ENCODE measurements at places on chromosomes 16 and 17.

DNA sequence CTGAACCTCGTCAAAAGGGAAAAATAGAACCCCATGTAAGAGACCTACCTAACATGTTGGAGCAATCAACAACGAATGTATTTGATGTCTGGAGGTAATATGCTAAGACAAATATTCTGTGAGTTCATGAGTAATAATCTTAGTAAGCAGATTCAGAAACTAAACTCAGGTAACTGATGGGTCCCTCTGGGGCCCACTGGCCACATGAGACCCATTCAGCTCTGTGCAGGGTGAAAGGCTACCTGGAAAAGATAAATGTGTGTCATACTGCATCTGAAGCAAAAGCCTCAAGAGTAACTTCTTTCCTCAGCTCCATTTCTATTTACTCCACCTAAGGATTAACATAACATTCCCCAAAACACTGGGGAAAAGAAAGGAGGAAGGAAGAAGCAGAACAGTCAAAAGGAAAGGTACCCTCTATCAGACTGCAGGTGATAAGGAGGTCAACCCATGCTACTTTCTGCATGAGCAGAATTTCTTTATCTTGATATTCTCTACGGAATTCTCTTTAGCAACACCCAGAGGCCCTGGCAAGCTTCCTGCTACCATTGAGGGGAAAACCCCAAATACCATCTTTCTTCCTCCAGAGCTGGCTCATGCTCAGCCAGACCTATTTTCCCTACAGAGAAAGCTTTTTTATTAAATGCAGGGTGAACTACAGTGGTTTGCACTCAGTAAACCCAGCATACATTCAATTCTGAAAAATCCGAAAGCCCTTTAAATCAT, 37.7 kb upstream of the ABCA6 start:
- DNase-seq: peak; percentile 54

DNA sequence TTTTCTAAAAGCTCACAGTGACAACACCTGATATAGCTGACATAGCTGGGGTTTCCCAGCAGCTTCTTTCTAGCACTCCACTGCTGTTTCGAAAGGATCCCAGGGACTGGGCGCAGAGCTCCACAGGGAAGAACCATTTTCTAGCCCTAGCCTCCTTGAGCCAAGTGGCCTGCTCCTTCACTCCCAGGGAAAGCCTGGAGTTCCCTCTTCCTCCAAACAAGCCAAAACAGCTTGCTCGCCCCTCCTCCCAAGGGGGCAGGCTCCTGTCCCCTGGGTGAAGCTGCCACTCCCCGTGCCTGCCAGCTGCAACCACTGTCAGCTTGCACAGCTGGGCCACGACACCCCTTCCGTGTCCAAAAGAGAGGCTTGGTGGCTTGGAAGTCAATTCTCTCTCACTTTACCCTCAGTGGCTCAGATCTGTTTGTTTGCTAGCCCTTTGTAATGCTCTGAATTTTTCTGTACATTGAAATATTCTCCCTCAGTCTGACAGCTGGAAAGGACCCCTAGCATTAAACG, 59.8 kb downstream of the CYTH1 start:
- DNase-seq: no peak

GRCh38 chr17:77748436-77748835, 210.1 kb upstream of the TNRC6C start:
- DNase-seq: no peak

DNA sequence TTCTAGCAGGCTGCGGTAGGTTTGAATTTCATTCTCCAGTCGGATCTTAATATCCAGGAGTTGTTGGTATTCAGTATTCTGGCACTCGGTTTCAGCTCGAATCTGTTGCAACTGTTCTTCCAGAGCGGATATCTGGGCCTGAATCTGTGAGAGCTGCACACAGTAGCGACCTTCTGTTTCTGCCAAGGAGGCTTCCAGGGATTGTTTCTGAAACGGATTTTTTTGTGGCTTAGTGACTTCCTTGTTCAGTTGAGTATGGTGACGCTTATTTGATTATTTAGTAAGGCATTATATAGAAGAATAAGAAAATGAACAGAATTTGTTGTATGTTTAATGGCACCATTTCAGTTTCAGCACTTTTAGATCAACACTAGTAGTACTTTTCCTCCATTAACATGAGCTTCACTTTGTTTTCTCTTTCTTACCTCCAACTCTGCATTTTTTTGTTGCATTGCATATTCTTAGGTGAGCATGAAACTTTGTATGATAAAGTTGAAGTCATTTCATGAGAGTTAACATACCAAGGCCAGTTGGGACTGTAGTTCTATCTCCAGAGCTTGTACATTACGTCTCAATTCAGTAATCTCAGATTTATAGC, 2.8 kb downstream of the KRT10 start:
- peak; percentile 17 for DNase-seq

DNA sequence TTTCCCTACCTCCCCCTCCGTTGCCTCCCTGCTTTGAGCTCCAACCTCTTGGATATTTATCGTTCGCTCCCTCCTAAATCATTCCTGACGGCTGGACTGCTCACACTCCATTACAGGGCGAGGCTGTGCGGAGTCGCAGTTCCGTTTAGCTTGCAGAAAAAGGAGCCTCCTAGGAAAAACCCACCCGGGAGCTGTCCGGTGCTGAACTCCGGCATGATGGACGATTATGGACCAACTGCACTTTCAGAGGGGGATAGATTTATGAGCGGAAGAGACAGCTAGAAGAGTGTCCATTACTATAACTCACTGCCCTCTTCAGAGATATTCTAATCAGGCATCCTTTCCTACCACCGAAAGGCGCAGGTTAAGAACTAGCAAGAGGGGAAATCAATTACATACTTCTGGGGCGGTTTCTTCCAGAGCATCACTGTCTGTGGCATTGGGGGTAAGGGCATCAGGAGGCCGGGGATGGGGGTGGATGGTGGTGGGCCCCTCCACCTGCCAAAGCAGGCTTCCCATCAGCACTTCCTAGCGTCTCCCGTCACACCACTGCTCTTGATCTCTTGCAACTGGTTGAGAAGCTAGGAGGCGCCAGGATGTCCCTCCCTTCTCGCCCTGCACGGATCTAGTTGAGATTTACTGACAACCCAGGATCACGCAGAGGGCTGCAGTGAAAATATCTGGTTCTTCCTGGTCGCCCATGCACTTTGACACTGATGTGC, 251.2 kb downstream of the ENGASE start:
- DNase-seq: peak; percentile 3

GRCh38 chr16:726438-727290, at the start of the genes CCDC78 and HAGHL:
CCDC78 (minus strand) TSS chr16:726443; CDS start chr16:726367, 76 bp downstream.
HAGHL (plus strand) TSS chr16:727106; CDS start chr16:727510, 404 bp downstream.
- peak; percentile 34 for DNase-seq

- peak; percentile 66 for DNase-seq
These were observed 44.0 kb downstream of the SOST start for GRCh38 chr17:43714465-43715149.

GRCh38 chr17:82112181-82112913, 14.3 kb upstream of the FASN start:
- DNase-seq: no peak

DNA sequence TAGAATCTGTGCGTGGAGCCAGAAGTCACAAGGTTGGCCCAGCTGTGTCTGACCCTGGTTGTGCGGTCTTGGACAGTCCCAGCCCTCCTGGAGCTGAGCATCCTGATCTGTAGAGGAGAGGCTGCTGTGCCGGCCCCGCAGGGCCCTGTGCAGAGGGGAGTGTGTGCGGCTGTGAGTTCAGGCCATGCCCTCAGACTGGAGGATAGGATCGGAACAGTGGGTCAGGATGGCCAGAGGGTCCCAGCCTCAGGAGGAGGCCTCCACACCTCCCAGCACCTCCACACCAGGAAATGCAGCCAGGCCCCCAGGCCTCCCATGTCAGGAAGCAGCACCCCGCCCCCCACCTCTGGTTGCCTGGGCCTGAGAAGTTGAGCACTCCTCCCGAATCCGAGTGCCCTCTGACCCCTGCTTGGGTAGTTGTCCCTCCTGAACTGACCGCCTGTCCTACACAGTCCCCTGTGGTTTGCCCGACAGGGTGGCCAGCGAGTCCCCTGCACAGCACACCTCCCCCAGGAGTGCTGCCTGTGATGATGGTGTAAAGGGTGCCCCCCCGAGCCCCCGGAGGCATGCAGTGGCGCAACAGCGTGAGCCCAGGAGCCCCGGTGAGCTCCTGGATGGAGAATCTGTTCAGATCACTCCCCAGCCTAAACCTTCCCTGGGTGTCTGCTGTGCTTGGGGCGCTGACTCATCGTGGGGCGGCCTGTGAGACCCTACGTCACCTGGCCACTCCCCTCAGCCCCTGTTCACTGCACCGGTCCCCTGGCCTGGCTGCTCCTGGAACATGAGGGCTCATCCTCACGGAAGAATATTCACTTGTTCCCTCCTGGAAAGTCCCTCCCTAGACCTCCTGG, 285.2 kb downstream of the SEC14L1 start:
- DNase-seq: peak; percentile 71

DNA sequence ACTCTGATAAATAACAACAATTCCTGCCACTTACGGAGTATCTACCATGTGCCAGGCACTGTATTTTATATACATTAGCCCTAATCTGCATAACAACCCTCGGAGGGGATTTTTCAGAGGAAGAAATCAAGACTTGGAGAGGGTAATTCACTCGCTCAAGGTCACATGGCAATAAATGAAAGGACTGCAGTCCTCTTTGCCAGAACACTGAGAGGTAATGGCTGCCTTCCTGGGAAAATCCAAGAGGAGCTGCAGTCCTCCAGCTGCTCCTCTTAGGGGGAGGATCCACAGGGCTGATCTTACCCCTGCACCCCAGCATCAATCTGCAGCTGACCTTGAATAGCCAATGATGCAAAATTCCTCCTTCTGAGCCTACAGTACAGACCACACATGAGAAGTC, 114.1 kb upstream of the RPL38 start:
- DNase-seq: no peak

DNA sequence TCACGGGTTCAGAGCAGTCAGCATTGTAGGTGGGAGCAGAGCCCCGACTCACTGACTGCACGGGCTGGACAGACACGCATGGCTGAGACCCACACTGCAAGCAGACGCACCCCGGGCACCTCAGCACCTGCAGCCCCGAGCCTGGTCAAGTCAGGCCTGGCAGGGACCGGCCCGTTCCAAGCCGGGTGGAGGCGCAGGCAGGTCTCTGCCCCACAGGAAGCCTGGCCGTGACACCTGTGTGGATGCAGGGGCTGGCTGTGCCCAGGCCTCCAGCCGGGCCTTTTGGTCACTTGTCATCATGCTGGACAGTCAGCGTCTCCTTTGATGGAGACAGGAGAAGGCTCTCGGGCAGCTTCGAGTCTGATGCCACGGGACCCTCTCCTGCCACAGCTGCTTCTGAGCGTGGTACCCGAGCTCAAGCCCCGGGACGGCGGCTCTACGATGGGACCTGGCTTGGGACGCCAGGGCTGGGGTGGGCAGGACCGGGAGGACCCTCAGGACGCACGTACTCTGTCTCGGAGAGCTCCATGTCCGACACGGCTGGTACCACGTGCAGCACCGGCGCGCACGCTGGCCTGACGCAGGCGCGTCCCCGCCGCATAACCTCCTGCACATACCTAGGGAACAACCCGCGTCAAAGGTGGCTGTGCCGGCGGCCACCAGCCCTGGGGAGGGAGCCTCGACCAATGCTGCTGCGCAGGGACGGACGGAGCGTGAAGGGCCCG, 7.9 kb downstream of the PDIA2 start:
- DNase-seq: no peak

DNA sequence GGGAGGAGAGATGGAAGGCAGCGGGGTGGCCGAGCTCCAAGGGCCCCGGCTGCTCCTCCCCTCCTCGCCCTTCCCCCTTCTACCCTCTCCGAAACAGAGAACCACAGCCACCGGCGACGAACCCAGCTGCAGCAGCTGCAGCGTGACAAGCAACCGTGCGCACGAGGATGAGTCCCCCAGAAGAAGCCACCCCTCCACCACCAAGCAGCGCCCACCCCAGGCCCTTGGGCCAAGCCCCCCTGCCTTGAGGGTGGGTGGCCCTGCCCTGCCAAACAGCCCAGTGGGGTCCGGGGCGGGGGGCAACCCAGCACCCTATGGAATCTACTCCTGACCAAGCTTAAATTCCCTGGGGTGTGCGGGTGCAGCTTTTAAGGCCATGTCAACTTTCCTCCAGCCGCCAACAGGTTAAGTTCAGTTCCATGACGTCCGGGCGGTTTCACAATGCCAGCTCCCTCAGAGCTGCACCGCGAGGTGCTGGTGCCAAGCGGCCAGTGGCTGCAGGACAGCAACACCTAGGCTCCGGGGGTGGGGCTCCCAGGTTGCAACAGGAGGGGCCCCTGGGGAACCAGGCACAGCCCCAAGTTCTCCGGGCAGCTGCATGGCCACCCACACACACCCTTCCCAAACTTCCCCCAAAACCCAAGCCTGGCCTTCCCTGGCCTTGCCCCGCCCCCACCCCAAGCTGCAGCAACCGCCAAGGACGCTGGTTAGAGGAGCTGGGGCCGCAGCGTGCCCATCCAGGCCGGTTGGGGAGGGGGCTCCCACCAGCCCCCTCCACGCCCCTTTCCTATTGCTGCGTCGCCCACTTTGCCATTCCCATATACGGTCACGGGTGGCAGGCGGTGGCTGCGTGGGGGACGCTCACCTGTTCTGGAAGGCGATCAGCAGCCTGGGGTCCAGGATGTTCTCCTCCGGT, 2.0 kb downstream of the CBX4 start:
- DNase-seq: peak; percentile 54

DNA sequence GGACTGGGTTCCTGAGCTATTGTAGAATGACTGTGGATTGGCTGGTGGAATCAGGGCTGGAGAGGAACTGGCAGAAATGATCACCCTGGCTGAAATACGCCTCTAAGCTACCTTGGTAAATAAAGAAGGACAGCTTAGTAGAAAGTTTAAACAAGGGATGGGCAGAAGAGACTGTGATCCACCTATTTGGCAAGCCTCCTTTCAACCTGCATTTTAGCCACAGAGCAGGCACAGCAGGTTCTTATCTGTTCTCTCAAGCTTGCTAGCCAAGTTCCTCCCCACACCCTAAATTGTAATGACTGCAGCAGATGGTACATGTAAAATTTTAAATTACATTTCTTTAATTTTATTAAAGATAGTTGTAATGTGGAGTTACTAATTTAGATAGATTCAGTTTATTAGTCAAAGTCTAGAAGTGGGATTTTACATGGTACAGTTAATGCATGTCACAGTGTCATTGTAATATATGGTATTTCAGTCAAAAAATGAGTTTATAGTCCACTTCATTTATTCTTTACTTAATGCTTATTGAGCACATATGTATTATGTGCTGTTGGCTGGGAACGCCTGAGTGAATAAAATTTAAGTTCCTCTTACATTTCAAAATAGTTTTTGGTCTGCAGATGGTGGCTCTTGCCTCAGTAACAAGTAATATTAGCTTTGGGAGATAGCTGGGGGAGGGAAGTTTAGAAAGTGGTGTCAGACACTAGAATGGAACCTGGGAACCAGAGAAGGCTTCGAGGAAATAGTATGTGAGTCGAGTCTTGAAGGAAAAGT, 11.2 kb downstream of the EPN2 start:
- DNase-seq: no peak

DNA sequence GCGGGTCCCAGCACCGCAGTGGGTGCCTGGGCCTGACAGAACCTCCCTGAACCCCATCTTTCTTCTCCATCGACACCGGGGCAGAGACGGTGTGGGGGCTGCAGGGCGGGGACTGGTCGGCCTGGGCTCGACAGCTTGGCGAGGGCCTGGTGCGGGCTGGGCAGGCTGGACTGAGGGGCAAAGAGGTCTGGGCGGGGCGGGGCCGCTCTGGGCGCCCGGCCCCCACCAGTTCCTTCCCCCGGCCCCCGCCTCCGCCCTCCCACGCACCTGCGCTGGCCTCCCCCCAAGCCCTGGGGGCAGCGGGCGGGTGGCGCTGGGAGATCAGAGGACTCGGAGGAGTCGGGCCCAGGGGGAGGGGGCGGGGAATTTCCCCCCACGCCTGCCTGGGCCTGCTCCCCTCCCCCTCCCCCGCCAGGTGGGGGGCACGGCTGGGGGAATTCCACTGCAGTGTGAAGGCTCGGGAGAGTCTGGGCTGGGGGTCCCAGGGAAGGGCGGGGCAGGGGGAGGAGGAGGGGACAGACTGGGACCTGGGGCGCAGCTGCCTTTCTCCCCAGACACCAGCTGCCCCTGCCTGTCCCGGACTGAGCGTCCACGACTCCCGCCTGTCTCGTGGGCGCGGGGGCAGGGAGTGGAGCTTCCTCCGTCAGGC, 877 bp upstream of the KREMEN2 start:
- DNase-seq: no peak
